ENCODE measurements at places on chromosomes 7 and 10.
A peak's percentile ranks its signal among the peaks of the same experiment; 100 is the strongest.

- DNase-seq, result no peak
These were observed 173.8 kb downstream of the TRIL start for GRCh38 chr7:28784171-28784902.

DNA sequence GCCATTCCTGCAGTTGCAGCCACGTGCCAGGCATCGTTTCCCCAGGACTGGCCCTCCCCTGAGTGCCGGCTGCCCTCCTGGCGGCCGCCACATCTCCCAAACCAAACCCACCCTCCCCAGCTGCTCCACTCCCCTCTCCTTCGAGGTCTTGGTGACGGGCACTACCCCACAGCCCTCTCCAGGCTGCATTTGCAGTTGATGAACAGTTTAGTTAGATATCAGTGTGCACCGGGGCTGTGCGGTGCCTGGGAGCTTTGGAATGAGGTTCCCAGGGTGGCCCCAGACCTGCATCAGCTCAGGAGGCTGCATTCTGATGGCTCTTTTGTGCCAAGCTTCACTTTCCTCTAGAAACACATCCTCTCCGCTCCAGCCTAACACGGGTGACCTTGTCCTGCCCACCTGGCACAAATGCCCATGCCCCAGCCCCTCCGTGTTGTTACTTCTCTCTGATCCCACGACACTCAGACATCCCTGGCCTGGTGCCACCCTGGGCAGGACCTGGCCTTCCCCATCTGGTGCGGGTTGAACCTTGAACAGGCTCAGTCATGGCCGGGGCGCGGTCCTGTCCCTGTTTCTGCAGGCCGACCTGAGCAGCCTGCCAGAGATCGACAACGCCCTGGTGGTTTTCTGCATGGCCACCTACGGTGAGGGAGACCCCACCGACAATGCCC is 14.5 kb downstream of the TMEM120A start:
- DNase-seq, result no peak

DNA sequence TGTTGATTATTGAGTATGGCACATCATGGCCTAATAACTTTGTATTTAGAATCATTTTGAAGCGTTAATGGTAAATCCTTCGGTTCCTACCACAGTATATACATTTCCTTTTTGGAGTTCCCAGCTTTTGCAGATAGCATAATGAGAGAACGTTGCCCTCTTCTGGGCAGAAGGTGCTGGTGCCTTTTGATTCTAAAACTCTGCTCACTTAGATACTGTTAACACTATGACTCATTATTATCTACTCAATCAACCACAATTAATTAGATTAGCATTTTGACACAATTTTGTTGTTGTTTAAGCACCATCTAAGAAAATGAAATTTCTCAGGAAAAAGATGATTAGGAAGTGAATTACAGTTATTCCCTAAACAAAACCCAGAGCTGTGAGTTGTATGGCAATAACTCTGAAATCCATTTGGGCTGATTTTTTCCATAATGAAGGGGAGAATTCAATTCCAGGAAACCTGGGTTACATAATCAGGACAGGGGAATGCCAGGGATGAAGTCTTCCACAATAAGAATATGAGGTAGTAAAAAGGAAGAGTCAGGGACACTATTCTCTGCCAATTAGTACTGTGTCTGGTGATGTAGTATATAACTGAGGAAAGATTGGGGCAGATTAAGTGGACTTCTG is 11.5 kb upstream of the DLD start:
- DNase-seq, result no peak

GRCh38 chr10:105950410-105950809 is 1214.1 kb downstream of the SORCS1 start:
- DNase-seq, result no peak

DNA sequence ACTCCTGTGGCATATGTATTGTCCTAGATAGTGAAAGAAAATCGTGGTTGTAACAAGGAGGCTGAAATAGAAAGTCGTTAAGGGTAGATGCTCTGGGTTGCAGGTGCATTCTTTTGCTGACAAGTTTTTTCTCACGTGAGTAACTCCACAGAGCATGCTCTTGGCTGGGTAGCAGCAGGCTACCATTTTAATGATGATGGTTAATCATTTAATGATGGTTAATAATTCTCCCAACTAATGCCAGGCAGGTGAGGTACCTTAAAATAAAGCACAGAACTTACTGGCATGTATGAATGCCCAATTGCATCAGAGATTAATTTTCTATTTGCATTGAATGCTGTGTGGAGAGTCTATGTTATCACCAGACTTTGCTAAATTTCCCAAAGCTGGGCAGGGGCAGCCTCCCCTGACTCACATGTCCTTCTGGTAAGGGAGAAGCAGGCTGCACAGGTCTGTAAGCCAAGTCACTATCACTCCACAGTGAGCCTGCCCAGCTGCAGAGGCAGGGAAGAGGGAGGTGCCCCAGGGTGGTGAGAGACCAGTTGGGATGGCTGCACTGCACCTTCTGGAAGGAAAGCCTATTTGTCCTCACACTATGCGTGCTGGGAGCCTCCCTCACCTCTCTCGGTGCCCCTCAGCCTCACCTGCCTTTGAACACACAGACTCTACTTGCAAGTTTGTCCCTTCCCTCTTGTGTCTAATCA is 287.0 kb upstream of the IGFBP3 start:
- no peak for DNase-seq

DNA sequence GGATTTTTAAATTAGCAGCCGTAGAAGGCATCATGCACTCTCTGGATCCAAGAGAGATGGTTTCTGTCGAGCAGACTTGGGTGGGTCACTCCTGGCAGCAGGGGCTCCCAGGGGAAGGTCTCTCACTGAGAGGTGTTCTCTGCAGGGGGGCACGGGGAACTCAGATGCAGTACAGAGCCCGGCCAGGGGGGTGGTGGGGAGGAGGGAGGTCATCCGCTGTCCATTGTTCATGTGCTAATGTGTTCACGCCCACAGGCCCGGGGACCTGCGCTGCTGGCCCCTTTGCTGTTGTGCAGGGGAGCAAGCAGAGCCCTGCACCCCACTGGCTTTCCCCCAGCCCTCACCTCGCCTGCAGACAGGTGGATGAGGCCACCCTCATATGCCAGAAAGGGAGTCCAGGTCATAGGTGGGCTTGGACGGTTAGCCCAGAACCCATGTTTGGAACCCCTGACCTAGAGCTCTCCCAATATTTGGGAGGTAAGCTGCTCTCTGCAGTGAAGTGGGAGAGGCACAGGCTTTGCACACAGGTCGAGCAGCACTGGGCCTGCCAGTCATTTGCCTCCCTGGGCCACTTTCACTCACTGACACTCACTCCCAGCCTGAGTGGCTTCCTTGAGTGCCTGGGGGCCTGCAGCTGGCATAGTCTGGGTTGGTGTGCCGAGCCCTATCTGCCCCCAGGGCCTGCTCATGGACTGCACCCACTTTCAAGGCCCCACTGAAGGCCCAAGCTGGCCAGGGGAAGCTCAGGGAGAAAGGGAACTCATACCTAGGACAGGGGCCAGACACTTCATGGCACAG is 12.6 kb upstream of the TBRG4 start:
- DNase-seq, result no peak

GRCh38 chr10:91050371-91051034 is 129.6 kb upstream of the ANKRD1 start:
- DNase-seq, result no peak

GRCh38 chr7:142854372-142855113 is at the start of gene EPHB6:
Gene EPHB6 (plus strand): TSS chr7:142855076. CDS start chr7:142863228, 8,152 bp downstream.
- DNase-seq, result peak; percentile 45

DNA sequence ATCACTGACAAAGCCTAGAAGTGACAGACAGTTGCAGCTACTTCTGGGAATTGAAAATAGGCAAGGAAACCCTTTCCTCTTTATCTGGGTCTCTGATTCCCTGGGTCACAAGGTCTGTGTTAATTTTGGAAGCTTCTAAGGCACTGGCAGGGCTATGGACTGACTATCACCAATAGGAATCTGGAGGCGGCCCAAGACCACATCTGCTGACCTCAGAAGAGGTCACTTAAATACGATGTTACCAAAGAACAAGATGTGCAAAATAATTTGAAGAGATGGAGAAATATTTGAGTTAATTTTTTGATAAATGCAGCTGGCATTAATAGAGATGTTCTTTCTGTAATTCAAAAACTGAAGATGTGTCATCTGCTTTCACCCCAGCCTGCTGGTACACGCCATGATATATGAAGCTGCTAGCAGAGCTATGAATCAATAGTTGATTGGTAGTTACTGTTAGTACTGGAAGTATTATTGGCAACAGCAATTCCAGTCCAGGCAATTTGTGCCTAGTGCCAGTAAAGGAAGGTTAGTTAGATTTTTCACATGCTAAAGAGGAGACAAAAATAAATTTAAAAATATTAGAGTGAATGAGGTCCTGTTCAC is 5.5 kb upstream of the STEAP4 start:
- DNase-seq, result no peak

- DNase-seq, result no peak
These were observed 196.1 kb downstream of the PTPRN2 start for GRCh38 chr7:158391541-158391940.

GRCh38 chr7:131533151-131533559 is 23.3 kb downstream of the PODXL start:
- no peak for DNase-seq

GRCh38 chr7:132386201-132386681 is 190.0 kb downstream of the PLXNA4 start:
- no peak for DNase-seq

DNA sequence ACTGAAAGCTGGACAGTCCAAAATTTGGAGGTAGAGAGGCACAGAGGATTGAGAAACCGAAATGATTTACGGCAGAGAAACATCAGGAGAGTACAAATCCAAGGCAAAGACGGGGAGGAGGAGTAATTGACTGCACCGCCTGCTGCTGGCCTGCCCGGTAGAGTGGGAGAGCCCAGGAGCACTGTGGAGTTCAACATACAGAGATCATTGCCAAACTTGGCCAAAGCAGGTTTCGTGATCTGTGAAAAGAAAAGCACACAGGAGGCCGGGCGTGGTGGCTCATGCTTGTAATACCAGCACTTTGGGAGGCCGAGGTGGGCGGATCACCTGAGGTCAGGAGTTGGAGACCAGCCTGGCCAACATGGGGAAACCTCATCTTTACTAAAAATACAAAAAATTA is 306.0 kb upstream of the PFKP start:
- no peak for DNase-seq

DNA sequence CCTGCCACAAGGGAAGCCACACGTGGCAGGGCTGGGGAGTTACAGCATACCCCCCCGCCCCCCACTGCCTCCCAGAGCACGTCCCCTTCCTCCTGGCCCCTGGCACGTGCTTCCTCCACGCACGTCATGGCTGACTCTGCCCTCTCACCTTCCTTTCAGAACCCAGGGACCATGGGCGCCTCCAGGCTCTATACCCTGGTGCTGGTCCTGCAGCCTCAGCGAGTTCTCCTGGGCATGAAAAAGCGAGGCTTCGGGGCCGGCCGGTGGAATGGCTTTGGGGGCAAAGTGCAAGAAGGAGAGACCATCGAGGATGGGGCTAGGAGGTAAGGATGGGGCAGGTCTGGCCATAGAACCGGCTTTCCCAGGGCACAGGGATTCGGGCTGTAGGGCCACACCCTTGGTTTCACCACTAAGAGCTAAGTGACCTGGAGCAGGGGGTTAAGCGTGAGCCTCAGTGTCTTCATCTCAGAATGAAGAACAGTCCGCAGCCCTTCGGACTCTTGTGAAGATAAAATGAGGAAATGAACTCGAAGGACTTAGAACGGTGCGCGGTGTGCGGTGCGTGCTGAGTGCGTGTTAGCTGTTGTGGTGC is 2.5 kb downstream of the NUDT1 start:
- no peak for DNase-seq

DNA sequence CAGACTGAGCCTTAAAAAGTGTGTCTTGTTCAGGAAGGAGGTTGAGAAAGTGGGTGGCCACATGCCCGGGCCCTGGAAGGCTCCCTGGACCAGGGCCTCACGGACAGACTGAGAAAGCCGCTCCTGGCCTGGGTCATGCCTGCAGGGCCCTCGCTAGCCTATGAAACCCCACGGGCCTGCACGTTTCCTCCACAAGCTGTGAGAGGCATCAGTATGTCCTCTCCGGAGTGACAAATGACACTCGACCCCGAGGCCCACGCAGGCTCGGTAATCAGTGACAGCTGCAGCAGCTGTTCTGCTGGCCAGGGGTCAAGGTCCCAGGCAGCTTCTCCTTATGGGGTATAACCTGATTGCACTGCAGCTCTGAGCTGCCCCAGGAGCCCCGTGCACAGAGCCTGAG is 47.6 kb downstream of the ASB13 start:
- DNase-seq, result no peak

DNA sequence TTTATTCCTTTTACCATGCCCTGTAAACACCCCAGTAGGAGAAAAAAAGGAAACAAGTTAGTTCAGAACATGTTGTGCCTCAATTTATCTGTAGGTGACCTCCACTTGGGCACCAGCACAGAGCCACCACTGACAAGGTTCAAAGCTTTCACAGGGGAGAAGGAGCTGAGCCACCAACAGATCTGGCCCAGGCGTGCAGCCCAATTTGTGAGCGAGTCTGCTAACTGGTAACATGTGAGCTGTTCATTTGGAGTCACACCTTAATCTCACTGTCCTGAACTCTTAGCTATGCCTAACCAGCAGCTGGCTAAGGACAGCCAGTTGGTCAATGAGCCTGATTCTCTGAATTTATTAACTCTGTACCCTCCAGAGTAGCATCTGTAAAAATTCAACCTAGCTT is 78.4 kb upstream of the CAMK2B start:
- no peak for DNase-seq

DNA sequence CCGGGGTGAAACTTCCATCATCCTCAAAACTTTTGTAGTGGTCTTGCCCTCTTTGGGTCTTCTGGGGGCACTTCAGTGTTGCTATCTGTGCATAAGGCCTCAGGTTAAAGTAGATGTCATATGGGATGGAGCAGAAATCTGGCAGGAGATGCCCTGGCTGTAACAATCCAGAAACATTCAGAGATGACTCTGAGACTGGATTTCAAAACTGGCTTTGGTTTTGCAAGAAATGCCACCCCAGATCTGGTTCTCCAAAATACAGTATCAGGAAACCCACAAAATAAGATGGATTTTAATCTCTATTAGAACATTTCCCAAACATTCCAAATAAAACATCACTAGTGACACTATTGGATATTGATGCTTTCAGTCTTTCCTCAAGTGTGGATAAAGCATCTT is 191.5 kb downstream of the REEP3 start:
- DNase-seq, result no peak

- DNase-seq, result no peak
These were observed 2.6 kb upstream of the SAMD8 start for GRCh38 chr10:75108684-75109458.

- no peak for DNase-seq
These were observed 32.3 kb upstream of the PPIF start for GRCh38 chr10:79314761-79315601.

DNA sequence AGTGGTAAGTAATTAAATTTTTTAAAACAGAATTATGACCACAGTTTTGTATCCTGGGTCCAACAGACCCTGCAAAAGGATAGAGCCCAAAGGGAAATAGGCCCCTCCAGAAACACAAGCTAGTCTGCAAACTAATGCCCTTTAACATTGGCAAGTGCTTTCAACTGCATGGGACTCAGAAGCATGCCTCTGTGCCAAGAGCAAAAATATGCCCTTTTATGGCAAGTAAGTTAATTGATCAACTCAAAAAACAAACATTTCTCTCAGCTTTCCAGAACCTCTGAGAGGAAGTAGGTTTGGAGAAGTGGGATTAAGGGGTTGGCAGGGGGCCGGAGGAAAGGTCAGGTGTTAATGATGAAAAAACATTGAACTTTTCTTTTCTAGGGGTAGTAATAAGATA is 186.6 kb upstream of the PRSS1 start:
- no peak for DNase-seq

All from activated T-helper 9 cell treated with anti-CD3 and anti-CD28 coated beads, Interleukin-2, amount 50 U/mL, for 16 hours (primary cell).